Osteocyte (in vitro differentiated cells): ENCODE measurements at places on chromosomes 4 and X. TPM values are rescaled to one million over a fixed set of nuclear protein-coding genes. Genes with fewer than 3 reads are reported as not detected.

Gene LINC00632
- 266 and 291 TPM in 2 replicates for total RNA-seq

Gene CT45A2
- total RNA-seq = not detected in 2 replicates

Gene LONRF3
- not detected in 2 replicates for total RNA-seq

Gene RPS6KA3
- 21.8 TPM in 2 replicates for total RNA-seq

Gene GAGE12H
- total RNA-seq = not detected in 2 replicates

Gene CHIC1
- total RNA-seq = 8.8 and 9.0 TPM in 2 replicates

Gene ANXA10
- total RNA-seq = not detected in 2 replicates

Gene EVC2
- total RNA-seq = 3.1 and 3.5 TPM in 2 replicates
